ENCODE measurements at places on chromosomes 12 and 14.

- DNase-seq = no peak
These were observed 246.3 kb downstream of the KCNC2 start for GRCh38 chr12:74963304-74963703.

DNA sequence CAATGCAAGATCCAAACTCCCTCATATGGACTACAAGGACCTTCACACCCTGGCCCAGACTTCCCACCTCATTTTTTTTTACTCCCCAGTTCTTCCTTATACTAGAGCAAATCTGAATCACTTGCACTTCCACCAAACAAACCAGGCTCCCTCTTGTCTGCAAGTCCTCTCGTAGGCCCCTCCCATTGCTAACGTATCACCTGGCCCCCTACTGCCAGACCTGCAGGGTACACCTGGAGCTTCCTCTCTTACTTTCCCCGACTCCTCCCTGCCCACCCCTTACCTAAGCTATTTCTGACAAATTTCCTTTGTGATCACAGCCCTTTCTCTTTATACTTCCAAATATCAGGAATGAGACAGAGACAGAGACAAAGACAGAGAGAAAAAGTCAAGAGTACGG lies 463.9 kb downstream of the GALC start:
- DNase-seq = no peak

DNA sequence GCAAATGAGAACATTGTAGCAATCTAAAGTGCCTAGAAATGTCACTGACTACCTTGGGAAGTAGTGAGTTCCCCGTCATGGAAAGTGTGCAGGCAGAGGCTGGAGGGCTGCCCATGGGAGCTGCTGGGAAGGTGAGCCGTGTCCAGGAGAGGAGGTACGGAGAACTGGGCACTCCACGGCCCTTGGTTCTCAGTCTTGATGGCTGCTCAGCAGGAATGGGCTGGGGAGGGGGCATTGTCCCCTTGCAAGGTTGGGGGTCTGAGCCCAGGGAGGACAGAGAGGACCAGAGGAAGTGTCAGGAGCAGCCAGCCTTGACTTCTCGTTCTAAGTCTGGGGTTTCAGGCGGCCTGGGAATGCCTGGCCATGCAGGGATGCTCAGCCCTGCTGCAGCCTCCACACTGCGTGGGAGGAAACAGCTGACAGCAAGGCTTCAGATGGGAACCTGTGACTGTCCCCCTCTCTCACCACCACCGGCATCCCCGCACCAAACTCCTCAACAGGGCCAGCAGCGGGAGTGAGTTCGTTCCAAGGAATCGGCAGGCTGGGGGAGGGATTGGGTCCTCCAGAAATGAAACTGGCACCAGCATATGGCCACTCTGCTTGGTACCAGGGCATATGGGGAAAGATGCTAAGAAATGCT lies 140.2 kb downstream of the BCL11B start:
- no peak for DNase-seq

DNA sequence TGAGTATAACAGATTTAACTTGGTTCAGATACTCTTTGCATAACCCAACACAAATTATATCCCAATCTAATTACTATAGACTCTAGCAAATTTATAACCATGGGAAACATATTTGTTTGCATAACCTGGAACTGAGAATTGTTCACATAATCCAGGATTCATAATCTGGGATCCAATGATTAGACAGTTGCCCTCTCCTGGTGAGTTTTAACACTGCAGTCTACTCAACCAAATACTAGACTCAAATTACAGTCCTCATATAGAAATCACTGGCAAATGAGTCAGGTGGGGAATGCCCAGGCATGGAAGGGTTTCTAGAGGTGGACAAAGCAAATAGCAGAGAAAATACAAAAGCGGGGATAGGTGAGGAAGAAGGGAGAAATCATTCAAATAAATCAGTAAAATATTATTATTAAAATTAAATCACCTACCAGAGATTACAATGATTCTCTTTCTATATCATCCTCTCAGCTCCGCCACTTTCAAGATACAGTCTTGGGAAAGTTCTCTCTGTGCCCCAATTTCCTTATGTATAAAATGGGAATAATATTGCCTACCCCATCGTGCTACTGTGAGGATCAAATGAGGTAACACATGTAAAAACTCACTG lies 9.4 kb downstream of the GCH1 start:
- no peak for DNase-seq

DNA sequence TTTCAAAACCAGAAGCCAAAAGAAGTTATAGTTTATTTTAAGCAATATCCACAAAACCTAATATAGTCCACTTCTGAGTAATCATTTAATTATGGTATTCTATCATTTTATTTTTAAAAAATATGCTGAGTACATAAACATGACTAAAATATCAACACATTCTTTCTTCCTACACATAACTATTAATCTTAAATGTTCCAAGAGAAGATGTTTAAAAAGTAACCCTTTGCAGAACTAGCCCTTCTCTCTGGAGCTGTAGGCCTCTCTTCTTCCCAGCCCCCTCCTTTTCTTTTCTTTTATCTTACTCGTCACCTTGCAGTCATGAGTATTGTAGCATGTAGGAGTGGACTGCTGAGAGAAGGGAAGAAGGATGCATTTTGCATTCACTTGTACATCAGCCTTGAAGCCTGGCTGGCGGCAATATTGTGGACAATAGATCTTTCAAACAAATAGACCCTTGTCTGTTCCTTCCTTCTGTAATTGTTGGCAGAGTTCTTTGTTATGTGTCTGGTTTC lies 941.9 kb downstream of the NRXN3 start:
- DNase-seq = no peak

DNA sequence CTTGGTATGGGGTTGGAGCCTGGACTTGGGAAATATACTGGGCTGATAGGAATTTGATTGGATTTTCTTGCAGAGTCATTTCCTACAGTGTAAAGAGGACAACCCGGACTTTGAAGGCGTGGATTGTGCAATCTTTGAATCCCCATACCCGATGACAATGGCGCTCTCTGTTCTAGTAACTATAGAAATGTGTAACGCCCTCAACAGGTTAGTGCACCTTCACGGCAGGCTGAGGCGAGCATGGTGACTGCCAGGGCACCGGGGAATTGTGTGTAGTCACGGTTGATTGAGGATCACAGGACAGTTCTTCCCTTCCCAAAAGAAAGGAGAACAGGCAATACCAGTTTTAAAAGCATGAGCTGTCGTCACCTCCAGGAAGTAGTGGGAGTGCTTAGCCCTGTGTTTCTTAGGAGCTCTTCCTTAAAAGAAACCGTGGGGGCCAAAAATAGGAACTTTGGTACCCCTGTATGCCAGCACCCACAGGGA lies 58.3 kb downstream of the ANAPC7 start:
- no peak for DNase-seq

GRCh38 chr14:76710056-76711010 lies 50.9 kb upstream of the VASH1 start:
- no peak for DNase-seq

DNA sequence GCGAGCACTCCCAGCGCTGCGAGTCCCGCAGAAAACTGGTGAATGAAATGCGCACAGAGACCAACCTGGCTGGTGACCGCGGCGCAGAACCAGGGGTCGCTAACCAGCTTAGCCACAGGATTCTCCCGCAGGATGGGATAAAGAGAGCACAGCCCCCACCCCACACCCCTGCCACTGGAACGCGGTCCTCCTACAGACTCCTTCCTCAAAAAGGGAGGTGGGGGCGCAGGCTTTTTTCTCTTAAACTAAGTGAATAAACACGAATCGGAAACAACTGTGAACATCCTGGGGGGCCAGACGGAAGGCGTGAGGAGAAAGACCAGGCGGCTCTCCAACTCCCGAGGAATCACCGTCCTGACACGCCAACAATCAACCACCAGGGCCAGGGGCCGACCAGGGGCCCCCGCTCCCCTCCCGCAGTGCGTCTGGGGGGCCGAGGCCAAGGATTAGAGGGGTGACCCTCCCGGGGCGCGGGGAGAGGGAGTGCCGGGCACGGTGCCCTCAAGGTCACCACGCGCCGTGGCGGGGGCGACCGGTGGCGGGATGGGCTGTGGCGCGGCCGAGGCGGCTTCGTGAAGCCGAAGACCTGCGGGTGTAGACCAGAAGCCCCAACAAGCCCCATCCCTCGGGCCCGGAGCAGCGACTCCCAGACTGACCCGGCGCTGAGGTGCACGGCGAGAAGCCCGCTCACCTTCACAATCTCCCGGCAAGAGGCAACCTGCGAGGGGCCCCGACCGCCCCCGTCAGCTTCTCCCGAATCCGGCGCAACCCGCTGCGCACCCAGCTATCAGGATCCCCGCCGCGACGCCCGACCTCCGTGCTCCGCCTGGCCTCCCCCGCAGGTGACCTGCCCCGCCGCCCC lies 704 bp downstream of the ATP2B1 start:
- DNase-seq = peak; percentile 27

DNA sequence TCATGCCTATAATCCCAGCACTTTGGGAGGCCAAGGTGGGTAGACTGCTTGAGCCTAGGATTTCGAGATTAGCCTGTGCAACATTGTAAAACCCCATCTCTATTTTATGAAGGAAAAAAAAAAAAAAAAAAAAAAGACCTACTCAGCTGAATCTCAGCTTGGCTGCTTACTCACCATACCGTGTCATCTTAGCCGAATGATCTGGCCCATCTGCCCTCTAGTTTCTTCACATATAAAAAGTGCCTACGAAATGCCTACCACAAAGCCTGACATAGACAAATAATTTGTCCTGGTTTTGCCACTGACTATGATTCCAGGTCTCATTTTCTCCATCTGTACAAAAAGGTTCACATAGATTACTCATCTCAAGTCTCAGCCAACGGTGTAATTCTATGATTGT lies 10.1 kb downstream of the DIABLO start:
- DNase-seq = no peak

GRCh38 chr12:116009805-116010204 lies 267.7 kb downstream of the MED13L start:
- no peak for DNase-seq

- no peak for DNase-seq
These were observed 199.9 kb upstream of the IGF1 start for GRCh38 chr12:102680304-102680703.

DNA sequence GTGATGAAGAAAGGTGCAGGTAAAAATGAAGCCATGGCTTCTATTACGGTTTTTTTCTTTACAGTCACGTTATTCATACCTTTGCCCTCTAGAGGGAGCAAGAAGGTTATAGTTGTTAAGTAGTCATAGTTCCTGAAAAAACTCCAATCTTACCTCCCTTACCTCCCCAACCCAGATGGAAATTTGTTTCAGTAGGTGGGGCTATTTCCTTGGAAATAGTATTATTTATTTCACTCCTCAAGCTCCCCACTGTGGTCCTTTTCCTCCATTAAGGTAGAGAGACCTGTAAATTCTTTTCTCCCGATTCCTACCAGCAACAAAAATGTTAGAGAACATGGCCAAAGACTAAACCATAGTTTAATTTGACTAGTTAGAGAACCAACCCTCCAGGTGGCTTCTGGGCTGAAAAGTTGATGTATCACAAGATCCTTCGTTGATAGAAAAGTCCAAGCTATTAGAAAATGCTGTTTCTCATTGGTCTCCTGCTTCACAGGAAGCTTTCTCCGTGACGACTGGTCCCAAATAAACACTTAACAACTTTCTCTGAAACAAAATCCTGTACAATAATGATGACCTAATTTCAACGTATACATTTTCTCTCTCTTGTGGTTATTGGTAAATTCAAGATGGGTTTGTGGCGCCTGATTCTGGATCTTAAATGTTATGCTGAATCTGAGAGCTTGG lies 43.5 kb downstream of the TMX1 start:
- DNase-seq = peak; percentile 49

DNA sequence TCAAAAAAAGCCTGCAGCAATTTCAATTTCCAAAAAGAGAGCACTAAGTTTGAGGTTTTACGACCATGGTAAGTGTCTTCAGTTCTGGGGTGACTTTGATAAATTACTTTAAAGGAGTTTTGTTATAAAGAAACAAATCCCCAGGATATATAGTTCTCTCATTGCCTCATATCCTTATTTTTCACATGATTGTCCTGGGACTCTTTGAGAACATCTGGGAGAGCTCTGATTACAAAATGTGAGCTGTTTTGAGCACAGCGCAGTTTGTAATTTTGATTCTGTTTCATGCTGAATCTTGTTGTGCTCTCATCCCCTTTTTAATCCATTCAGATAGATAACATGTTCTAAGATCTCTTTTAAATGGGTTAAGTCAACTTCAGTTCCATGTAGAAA lies 67.7 kb upstream of the DCN start:
- DNase-seq = no peak

GRCh38 chr12:122129131-122129530 lies 44.9 kb downstream of the IL31 start:
- no peak for DNase-seq

- no peak for DNase-seq
These were observed 1.0 kb upstream of the PTMS start for GRCh38 chr12:6765048-6765633.

DNA sequence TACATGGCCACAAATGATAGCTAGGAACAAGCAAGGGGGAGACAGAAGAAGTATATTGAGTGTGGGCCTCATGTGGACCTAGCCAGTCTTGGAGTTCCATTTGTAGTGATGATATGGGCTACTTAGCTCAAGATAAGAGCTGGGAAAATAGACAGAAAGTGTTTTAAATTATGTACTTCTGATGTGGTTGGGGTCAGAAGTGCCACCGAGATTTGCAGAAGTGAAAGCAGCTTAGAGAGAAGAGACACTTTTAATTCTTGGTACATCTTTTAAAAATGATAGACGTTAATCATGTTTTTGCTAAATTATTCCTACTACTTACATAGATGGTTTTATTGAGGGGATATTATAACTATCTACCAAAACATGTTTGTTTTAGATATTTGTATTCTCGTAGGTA lies 198.3 kb upstream of the PDZRN4 start:
- no peak for DNase-seq

GRCh38 chr12:108146035-108146893 lies 17.2 kb downstream of the WSCD2 start:
- DNase-seq = no peak

DNA sequence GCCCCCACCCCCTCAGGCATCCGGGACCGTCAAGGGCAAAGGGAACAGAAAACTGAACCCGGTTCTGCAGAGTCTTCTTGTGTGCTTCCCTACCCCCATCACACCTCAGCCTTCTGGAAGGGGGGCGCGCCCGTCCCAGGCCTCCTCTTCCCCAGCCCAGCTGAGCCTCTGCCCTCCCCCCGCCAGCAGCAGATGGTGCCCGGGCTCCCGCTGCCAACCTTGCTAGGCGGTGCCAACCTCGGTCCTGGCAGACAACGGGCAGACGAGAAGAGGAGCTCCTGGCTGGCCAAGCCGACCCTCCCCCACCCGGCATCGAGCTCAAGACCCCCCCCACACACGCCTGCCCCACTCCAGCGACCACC lies 8.7 kb downstream of the STAC3 start:
- DNase-seq = no peak

DNA sequence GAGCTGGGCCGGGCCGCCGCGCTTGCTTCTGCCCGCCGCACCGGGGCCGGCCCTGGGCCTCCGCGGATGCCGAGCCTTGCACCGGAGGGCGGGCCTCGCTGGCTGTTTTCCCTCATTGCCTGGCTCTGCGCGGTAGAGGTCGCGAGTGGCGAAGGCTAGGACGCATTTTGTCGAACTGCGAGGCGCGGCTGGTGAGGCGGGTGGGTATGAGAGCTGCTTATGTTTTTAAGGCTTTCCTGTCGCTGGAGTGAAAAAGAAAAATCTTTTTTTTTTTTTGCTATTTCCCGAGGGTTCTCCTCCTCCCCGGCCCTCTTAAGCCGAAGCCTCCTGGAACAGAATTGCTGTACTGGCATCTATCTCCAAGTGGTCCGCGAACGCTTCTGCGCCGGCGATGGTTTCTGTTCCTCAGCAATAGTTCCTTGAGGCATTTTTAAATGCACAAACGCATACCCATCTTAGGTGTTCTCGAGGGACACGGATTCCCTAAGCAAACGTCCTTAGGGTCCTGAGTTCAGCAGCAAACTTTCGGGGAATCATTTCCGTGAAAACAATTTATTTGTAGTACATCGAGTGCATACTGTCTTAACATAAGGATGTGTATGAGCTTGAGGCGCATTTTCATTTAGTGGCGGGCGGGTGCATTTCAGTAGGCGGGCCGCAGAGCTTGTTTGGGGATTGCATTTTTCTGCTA lies 631 bp downstream of the RESF1 start:
- peak; percentile 51 for DNase-seq
